ENCODE measurements at places on chromosomes 1 and 21.
A peak's percentile ranks its signal among the peaks of the same experiment; 100 is the strongest.

DNA sequence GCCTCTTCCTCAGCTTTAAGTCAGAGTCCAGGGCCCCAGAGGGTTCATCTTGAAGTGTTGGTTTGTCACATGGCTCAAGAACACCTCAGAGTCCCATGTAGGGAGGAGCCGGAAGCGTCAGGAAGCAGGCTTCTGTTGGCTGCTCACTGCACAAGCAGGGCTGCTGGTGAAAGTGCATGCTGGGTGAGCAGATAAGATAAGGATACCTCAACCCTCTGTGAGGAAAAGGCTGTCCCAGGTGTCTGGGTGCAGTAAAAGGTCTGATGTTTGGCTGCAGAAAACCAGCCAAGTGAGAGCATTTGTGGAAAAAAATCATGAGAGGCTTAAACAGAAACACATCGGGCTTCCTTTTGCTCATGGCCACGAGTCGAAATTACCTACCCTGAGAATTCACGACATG is 6.2 kb upstream of the TEX35 start:
- no peak for DNase-seq

DNA sequence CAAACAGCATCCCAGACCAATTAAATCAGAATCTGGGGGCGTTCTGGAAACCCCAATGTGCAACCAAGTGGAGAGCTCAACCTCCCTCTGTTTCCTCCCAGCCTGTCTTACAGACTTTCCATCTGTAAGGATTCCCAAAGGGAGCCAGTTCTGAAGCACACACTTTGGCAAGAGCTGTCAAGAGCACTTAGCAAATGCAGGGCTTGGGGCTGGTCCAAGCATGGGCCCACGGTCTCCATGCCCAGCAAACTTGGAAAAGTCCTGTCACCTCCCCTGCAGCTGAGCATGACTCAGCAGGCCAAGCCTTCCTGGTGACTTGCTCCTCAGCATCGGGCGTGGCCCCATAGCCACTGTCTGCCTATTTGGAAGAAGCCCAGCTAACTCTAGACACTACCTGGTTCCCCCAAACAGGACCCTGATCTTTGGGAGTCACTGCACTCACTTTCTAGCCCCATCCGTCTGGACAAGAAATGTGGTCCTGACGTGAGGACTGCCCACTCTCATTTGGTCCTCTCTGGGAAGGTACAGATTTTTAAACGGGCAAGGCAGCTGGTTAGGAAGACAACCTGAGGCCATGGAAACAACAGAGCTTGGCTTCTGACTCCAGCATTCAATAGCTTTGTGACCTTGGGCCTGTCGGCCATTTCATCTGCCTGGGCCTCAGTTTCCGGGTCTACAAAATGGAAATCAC is 16.9 kb downstream of the SLC2A1 start:
- DNase-seq = peak; percentile 60

- no peak for DNase-seq
These were observed 6.3 kb downstream of the MYOC start for GRCh38 chr1:171646249-171646560.

GRCh38 chr1:40315795-40316594 is 1.1 kb downstream of the COL9A2 start:
- DNase-seq = peak; percentile 82

- no peak for DNase-seq
These were observed 43.7 kb upstream of the SLC44A3 start for GRCh38 chr1:94776474-94776873.

DNA sequence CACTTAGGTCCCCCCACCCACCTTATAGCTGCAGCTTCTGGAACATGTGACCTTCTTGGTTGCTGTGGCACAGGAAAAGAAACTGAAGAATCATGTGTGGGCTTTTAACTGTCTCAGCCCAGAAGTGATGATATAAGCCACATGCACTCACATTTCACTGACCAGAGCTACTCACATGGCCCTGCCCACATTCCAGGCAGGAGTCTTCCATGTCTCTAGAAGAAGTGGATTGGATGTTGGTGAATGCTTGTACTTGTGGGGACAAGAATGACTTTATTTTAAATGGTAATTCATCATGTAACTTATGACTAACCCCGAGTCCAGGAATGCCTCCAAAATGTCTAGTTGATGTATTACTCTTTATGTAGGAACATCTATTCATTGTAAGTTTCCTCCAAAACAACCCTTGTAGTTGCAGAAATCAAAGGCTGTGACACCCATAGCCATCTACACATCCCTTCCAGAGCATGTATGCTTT is 15.8 kb upstream of the CAMK1G start:
- DNase-seq = no peak

- peak; percentile 52 for DNase-seq
These were observed 30.5 kb downstream of the ASTN1 start for GRCh38 chr1:177133977-177134538.

DNA sequence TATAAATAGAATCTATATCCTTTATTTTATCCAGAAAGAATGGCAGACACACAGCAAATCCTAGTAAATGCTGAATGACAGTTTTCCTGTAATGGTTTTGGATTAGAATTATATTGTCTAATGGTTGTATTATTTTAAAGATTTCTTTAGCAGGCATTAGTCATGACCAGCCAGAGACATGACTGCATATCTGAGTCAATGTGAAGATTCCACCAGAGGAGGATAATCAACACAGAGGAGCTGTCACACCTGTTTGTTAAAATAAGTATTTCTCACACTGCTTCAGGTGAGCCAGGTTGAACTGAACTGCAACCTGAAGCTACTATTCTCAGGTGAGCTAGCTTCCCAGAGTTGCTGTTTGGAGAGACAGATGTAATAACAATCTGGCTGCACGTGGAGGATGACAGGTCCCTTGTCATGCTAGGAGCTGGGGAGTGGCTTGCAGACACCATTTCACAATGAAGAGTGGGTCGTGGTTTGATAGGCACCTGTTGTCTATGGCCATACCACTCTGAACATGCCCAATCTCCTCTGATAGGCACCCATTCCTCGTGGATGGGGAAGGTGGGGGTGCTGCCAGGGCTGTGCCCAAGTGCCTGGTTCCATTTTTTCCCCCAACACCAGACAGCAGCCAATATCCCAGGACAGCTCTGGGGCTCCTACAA is 94.3 kb downstream of the KCNJ6 start:
- no peak for DNase-seq

- no peak for DNase-seq
These were observed 1.4 kb downstream of the S100A6 start for GRCh38 chr1:153534226-153534924.

Data from eye (tissue), 1 donor.